Endodermal cell (in vitro differentiated cells): ENCODE measurements at places on chromosomes 11 and 22.

DNA sequence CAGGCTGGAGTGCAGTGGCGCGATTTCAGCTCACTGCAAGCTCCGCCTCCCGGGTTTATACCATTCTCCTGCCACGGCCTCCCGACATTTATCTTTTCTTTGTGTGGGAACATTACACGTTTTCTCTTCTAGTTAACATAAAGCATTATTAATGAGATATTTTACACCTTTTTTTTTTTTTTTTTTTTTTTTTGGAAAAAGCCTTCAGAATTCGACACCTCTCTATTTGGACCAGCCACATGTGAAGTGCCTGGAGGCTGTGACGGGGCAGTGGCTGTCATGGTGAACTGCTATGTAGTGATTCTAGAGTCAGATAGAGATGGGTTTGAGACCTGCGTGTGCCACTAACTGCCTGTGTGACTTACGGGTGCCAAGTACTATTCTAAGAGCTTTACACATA lies 64.3 kb downstream of the SMIM38 start:
- DNase-seq = peak; percentile 24

DNA sequence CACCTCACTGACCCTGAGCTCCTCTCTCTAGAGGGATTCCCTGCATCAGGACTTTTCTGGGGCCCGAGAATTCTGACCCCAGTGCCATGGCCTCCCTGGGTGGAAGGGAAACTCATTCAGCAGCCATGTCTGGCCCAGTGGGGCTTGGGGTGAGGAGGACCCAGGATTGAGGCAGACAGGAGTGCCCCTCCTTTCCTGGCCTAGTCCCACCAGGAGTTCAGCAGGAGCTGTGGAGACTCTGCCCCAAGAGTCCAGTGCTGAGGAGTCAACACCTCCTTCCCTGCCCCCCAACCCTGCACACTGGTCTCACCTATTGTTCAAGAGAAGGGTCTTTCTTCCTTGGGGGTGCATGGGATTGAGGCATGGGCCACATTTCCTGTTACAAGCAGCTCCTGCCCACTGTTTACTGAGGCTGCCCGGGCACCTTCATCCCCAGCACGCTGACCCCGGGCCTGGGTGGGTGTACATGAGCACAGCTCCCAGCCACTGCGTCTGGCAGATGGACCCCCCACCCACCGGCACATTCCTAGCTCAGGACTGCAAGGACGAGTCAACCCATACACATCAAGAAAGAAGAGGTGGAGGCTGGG lies 33.9 kb downstream of the ALX4 start:
- no peak for DNase-seq

DNA sequence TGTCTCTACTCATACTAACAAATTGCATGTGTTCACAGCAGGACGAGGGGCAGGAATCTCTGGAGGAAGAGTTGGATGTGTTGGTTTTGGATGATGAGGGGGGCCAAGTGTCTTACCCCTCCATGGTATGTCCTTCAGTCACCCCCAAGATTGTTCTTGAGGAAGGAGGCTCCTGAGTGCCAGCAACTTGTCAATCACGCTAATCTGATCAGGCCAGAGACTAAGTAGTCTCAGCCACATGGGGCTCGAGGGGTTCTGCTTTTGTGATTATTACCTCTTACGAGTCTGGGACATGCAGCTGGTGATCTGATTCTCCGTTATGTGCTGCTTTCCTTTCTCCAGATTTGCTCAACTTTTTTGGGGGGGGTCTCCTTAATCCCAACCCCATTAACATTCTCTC lies 54.3 kb downstream of the CTNND1 start:
- DNase-seq = no peak

GRCh38 chr22:42443240-42444076 lies 11.3 kb upstream of the NFAM1 start:
- no peak for DNase-seq

- no peak for DNase-seq
Measured at GRCh38 chr11:22808571-22809197, 20.9 kb downstream of the SVIP start.

- no peak for DNase-seq
Measured at GRCh38 chr11:12048936-12049790, 40.7 kb upstream of the DKK3 start.

DNA sequence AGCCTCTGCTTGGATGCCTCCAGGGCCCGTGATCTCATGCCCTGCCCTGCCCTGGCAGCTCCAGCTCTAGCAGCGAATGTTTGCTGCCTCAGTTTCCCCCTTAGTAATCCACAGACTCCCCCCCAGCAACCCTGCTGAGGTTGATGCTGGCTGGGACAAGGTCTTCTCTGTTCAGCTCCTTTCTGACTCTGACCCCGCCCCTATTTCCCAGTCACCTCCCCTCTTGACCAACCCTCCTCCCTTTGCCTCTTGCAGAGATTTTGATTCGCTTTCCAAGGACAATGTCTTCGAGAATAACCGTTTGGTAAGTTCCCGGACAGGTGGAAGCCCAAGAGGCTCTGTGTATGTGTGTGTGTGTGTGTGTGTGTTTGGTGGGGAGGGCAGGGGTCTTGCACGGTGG lies 5.6 kb downstream of the MICALL1 start:
- peak; percentile 70 for DNase-seq

GRCh38 chr11:16603890-16604793 lies 134.3 kb upstream of the C11orf58 start:
- peak; percentile 83 for DNase-seq

DNA sequence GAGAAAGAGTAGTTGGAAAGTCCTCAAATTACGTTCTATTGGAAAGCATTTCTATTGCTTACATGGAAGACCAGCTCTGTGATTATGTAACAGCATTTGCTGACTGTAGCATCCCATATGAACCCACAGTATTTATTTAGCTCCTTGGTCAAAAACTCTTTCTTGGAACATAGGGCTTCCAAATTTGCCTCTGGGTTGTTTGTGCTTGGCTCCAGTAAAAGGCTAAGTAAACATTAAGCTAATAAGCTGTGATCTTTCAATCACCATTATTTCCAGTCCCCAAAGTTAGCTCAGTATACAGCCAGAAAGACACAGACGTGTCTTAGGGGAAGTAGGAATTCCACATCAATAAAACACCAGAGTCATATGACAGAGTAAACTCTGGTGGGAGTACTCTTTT lies 668.8 kb downstream of the DLG2 start:
- DNase-seq = no peak

- no peak for DNase-seq
Measured at GRCh38 chr11:75475767-75476650, 43.0 kb upstream of the KLHL35 start.

DNA sequence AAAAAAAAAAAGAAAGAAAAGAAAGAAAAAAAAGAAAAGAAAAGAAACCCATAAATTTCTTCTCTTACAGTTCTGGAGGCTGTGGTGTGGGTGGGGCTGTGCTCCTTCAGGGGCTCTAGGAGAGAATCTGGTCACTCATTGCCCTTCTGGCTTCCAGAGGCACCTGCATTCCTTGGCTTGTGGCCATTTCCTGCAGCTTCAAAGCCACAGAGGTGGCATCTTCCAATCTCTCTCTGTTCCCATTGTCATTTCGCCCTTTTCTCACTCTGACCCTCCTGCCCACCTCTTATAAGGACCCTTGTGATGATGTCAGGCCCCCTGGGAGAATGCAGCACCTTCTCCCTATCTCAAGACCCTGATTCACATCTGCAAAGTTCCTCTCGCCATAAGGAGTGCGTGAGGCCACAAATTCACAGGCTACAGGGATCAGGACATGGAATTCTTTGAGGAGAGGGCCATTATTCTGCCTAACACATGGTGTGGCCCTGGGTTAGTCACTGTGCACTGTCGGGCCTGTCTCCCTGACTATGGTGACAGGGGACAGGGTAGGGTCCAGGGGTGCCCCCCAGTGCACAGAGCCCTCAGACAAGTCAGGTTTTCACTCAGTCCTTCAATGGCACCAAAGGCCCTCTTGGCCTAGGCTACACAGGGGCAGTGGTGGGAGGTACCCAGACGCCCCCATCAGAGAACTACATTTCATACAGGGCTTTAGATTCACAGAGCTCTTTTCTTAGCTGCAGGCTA lies 38.6 kb upstream of the PRR5 start:
- DNase-seq = no peak

DNA sequence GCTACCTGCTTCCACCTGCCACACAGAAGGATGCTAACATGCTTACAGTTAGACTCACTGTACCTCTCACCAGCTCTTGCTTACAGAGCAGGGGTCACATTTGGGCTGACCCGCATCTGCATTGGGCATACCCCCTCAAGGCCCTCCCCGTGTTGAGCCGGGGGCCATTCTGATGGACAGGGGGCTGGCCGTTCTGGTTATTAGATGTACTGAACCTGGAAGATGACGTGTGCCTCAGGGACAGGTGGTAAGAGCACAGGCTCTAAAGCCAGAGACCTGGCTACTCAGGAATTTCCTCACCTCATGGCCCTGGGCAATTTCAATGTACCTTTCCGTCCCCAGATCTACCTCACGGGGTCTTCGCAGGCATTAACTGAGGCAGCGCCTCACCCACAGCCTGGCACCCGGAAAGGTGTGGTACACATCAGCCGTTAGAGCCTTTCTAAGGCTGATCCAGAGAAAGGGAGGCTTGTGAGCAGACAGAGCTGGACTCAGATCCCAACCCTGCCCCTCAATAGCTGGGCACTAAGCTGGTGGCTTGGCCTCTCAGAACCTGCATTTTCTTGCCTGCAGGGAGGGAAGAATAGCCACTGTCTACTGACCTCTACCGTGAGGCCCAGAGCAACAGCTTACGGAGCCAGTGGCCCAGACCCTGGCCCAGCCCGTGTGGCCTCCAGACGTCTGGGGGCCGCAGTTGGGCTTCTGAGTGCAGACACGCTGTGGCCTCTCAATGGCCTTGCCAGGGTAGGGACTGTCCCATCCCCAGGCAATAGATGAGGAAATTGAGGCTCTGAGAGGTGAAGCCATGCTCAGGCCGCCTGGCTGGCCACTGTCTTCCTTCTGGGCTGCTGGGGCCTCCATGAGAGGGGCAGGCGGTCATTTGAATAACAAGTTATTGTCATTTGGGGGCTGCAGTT lies 100.6 kb downstream of the MORC2 start:
- DNase-seq = peak; percentile 39

- DNase-seq = peak; percentile 8
Measured at GRCh38 chr11:69369945-69370344, 76.0 kb downstream of the MYEOV start.

GRCh38 chr11:85725510-85726258 lies 39.7 kb upstream of the CCDC89 start:
- no peak for DNase-seq
